ENCODE measurements at places on chromosomes 5 and 9.

GRCh38 chr9:72360324-72360723 lies 4.7 kb downstream of the ZFAND5 start:
- DNase-seq: no peak

DNA sequence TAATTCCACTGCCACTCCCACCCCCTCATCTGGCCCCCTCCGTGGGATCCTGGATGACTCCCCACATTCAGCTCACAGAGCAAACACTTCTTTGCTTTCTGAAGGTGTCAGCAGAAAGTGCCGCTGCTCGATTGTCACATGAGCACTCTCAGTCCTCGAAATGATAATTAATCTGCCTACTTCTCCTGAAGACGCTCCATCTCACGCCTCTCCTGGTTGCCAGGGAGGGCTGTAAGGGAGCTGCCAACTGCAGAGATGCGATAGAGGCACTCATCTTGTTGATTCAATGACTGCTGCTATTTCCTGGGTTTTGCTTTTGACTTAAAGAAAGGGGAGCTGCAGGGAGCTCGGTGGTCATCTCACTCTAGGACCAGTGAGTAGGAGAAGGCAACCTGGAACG lies 206.5 kb downstream of the DAB2IP start:
- peak; percentile 91 for DNase-seq

DNA sequence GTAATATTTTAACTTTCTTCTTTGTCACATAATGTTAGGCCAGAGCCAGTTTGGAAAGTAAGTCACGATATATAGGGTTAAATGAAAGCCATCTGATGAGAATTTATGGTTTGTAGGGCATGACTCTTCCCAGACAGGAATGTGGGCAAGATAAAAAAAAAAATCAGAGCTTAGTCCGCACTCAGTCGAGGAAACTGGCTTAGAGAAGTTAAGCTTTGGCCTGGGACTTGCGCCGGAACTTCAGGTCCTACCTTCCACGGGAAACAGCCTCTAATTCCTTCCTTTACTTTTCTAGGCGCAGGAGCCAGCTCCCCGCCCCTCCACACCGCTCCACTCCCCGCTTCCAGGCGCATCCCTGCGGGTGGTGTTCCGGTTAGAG lies 475 bp downstream of the DDX31 start:
- no peak for DNase-seq

- DNase-seq: no peak
These were observed 1534.3 kb downstream of the MAT2B start for GRCh38 chr5:165039748-165040147.

DNA sequence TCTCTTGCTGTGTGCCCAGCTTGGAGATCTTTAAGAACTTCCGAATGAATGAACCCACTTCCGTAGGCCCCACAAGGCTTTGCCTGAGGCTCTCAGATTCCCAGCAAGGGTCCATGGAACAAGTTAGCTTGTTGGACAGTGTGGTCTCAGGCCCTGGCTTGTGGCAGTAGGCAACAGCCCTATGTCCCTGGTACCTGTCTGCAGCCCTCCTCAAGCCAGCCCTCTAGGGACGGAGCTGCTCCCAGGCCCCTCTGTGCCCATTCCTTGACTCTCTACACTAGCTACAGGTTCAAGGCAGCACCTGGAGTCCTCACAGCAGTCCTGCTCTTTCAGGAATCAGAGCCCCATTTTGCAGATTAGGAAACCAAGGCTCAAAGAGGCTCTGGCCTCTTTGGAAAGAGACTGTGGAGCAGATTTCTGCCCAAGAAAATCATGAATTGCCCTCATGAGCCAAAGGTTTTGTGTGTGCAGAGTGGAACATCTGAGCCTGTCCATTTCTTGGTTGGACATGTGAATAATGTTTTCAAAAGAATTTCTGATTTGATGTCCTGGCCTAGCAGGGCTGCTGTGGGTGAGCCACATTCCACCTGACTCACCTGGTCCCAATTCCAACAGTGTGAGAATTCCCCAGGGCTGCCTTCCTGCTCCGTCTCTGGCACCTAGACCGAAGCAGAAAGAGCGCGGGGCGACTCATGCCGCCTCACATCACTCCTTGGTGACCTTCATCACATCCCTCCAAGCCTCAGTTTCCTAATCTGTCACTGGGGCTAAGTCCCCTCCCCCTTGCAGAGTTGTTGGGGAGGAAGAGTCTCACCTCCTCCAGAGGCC lies 131.7 kb downstream of the BARX1 start:
- no peak for DNase-seq

DNA sequence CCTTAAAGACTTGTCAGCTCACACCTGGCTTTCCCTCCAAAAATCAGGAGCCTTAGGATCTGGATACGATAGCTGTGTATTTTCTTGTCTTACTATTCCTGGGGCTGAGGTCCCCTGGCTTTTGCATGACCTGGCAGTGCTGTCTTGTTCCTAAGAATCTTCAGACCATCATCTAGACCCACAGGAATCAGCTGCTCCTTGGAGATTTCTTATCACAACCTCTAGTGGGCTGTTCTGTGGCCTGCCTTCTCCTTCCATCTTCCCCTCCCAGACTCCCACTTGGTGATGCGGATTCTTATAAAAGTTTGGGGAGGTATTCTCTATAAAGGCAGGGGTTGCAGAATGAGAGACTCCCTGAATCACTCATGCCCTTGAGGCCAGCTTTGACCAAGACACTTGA lies 21.4 kb downstream of the LCP2 start:
- DNase-seq: no peak

GRCh38 chr5:7822449-7822848 lies 28.5 kb downstream of the CFAP90 start:
- no peak for DNase-seq

DNA sequence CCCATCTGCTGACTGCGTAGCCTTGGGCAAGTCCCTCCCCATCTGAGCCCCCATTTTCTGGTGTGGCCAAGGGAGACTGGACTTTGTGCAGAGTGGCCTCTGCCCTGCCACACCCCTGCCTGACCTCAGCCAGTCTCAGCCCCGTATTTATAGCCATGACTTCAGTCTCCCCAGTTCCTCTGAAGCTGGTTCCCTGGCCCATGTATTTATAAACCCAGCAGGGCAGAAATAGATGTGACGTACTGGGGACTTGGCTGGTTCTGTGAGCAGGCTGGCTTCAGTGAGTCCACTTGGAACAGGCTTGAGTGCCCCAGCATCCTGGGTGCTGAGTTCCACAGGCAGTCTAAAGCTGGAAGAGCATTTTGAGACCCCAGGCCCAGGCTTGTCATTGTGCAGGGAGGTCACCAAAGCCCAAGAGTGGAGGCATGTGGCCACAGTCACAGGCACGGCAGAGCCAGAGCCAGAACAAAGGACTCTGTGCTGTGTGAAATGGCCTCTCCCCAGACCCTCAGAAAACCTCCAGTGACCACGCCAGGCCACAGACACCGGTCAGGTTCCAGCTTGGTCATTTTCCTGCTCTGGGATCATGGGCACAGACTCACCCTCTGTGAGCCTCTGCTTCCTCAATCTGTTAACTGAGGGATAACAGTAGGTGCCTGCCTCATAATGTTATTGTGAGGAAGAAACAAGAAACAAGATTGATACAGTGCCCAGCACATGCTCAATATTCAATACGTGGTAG lies 30.4 kb upstream of the SYNPO start:
- no peak for DNase-seq

GRCh38 chr9:19420877-19421276 lies 12.1 kb downstream of the ACER2 start:
- DNase-seq: no peak

DNA sequence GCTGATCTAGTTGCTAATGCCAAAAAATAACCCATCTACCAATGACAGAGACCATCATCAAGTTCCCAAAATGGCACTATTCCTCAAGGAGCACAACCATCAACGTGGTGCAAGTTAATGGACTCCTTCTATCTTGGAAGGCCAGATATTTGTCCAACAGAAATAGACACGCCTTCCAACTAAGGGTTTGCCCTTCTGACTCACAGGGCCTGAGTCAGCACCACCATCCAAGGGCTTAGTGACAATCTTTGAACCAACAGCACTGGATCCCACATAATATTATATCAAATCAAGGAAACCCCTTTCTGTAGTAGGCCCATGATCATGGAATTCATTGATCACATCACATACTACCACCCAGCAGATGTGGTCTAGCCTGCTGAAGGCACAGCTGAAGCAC lies 84.3 kb downstream of the MED27 start:
- DNase-seq: no peak

- no peak for DNase-seq
These were observed 13.0 kb downstream of the C1QTNF2 start for GRCh38 chr5:160357394-160357793.

GRCh38 chr5:110842948-110843347 lies 104.1 kb downstream of the SLC25A46 start:
- DNase-seq: no peak

- DNase-seq: no peak
These were observed 30.9 kb downstream of the GLT6D1 start for GRCh38 chr9:135608294-135608998.

DNA sequence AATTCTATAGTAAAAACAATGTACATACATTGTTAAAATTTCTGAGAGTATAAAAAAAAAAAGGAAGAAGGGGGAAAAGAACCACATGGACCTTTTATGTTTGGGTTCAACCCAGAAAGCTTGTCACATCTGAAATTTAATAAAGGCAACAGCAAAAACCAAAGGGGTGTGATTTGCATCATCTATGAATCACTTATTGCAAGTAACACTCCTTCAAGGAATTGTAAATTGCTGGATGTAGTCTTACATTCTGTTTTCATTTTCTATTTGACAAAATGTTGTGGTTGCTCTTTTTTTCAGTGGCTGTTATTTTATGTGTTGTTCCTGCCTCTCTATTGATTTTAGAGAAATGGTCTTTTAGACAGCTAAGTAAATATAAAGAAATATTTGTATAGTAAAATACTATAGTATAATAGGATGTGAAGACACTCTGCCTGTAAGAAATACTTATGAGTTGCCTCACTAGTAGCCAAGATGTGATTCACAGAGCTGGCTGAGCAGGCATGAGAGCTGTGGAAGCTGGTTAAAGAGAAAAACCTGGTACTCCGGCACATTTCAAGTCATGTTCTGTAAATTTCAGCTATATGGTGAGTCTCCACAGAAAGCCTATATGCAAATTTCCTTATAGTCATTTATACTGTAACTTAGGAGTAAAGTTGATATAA lies 131.1 kb upstream of the CNTLN start:
- DNase-seq: no peak

- peak; percentile 31 for DNase-seq
These were observed 146.5 kb downstream of the PAM start for GRCh38 chr5:102901424-102902134.

GRCh38 chr9:6272229-6272598 lies 56.0 kb upstream of the TPD52L3 start:
- DNase-seq: no peak

DNA sequence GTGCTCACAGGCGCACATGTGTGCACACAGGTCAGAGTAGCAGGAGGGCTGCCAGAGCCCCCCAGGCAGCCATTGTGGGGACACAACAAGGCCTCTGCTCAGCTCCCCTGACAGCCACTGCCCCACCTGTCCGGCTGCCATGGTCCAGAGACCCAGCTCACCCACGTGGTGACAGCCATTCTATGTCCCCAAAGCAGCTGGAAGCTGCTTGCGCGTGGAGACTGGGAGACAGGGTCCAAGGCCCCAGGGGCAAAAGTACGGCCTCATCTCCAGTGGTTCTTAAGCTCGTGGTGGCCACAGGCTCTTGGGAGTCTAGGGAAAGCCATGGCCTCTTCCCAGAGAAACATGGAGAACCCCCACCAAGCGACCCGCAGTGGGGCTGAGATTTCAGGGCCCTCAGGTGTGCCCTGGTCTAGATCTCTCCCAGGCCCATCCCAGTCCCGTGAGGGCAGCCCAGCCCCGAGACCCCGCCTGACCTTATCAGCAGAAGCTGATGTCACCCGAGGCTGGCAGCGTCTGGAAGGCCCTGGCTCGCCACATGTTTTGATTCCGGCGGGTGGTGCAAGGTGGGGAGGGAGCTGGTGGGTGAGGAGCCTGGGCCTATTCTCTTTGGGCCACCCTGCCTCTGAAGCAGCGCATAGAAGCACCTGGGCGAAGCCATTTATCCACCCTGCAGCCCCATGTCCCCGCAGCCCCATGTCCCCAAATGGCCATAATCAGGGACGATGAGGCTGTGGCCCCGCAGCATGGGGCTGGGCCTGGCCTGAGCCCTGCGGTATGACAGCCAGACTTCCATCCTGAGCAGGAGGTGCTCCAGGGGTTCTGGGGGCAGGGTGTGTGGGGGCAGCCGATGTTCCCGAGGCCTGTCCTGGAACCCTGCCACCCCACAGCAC lies 31.7 kb downstream of the GLT6D1 start:
- no peak for DNase-seq

DNA sequence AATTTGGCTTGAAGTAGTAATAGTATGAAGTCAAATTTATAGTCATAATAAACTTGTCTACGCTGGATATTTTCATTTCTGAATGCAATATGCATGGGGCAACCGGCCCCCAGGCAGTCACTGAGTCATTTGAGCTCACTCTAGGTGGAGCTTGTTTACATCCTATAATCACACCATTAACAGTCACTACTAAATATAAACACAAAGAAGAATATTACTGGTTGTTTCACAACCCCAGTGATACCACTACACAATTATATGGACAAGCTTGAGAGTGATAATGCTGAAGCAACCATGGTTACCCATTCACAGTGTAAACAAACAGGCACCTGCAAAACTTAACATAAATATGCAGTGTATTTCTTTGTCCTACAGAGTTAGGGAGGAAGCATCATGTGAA lies 68.7 kb downstream of the MARCHF3 start:
- DNase-seq: peak; percentile 95

- DNase-seq: peak; percentile 16
These were observed 55.8 kb downstream of the PHAX start for GRCh38 chr5:126656401-126657007.

DNA sequence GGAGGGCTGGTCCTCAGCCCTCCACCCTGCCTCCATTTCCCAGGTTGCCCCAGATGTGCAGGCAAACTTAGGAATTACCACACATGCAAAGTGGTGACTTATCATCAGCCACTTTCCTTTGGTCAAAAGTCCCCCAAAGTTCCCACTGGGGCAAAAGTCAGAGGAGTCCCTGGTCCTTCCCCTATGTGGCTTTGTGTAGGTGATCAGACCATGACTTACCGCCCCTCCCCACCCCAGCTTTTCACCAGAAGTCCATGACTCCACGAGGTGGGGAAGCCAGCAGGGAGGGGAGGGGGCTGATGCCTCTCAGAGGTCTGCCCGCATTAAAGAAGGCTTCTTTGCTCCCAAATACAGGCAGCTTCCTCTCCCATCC lies 5.8 kb downstream of the TRAF1 start:
- no peak for DNase-seq

GRCh38 chr9:121296213-121297127 lies 28.5 kb downstream of the GSN start:
- DNase-seq: no peak

DNA sequence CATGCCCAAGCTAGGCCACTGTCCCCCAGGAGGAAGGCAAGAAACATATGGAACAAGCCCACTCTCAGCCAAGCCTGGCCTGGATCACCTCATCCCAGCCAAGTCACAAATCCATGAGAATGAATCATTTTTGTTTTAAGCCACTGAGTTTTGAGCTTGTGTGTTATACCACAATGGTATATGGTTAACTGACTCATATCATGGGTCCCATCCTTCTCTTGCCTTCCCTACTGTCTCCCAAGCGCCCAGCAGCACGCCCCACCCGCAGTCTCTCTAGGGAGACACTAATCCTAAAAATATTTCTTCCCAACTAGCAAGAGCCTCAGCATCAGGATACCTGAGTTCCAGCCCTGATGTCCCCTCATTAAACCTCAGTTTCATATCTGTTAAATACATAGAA lies 248.1 kb downstream of the CDK5RAP2 start:
- no peak for DNase-seq

Data from NCI-H748 treated with DMSO at 0.1 percent for 48 hours (cell line).